ENCODE measurements at places on chromosomes 6 and 20.

DNA sequence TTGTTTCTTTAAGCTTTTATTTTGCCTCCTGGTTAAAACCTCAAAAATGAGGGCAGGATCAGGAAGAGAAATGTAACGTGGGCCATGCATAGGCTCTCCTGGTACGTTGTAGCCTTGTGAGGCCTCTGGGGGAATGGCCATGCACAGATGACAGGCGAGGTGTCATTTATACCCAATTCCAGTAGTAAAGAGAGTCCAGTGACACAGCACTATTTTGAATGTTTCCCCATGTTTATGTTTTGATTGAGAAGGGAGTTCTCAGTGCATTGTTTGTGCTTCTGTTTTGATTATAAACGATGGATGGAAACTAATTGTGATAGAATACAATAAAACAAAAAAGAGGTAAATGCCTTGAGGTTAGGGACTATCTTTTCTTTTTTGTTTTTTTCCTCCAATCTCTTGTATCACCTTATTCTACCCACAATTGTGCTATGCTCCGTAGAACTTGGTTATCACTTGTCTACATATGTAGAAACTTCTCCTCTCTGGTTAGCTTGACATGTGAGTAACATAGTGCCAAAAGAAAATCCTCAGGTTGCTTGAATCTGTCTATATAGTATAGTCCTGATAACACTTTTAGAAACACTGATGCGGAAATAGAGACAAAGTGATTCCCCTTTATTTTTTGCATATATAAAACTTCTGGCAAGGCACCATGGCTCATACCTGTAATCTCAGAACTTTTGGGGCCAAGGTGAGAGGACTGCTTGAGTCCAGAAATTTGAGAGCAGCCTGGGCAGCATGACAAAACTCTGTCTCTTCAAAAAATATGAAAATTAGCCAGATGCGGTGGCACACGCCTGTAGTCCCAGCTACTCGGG lies 6.9 kb upstream of the SMIM28 start:
- no peak for DNase-seq

GRCh38 chr20:46293084-46293483 lies 15.2 kb downstream of the CDH22 start:
- DNase-seq: no peak

GRCh38 chr6:20411953-20412681 lies 10.4 kb downstream of the E2F3 start:
- DNase-seq: no peak

DNA sequence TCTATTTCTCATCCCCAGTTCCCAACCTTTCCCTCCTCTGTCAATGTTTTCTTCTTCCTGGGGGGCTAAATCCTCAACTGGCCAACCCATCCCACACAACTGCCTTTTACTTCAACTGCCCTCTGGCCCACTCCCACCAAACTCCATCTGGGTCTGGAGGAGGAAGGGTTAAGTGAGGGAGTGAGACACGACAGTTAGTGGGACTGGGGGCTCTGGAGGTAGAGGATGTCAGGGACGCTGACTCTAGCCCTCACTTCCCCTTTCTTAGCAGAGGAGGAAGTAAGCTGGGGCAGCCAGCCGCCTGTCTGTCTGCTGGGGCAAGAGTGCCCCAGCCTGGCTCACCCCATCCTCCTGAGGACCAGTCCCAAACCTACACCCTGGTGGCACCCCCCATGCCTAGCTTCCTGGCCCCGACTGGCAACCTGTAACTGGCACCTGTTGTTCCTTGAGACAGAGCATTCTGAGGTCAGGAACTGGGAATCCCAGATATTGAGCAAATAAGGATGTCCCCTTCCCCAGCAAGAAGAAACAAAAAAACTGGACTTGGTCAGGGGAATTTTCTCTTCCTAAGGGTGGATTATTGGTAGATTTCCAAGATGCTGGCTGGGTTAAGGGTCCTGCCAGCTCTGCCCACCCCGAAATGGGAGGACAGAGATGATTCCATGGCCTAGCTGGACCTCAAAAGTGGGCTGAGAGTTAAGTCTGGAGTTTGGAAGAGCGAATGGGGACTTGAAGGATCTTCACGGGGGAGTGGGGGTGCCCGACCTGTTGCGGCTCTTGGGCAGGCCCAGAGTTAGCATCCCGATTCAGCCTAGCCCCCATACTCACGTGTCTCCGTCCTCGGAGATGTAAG lies 971 bp downstream of the NFKBIE start:
- peak; percentile 44 for DNase-seq

DNA sequence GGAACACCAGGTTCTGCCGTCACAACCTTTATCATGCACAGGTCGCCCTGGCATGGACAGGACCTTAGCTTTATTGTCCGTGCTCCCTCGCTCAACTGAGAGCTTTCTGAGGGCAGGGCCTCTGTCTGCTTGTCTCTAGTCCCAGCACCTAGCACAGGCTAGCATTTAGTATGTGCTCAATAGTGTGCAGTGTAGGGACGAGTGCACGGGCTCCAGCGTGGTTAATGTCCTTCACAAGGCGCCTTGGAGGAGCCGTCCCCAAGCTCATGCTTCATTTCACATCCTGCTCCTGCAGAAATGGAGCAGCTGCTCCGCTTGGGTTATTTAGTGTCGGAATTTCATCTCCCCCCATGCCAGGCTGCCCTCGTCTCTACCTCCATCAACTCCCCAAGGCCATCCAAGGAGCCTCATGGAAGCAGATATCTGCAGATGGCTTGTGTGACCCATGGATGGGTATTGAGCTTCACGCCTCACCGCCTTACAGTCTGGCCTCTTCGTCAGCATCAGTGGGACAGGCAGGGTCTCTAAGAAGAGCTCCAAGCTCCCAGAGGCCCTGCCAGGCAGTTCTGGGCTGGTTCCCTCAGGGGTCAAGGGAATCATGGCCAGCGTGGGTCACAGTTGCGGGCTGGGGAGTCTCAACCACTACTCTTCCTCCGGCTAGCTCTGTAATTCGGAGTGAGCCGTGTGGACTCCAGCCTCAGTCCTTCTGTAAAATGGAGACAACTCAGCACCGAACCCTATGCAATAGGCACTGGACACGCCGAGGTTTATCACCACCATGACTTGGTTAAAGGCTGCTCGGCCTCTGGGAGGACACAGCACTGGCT lies 60.8 kb upstream of the APCDD1L start:
- DNase-seq: no peak

- DNase-seq: peak; percentile 81
Measured at GRCh38 chr20:46255440-46256104, 52.7 kb downstream of the CDH22 start.

DNA sequence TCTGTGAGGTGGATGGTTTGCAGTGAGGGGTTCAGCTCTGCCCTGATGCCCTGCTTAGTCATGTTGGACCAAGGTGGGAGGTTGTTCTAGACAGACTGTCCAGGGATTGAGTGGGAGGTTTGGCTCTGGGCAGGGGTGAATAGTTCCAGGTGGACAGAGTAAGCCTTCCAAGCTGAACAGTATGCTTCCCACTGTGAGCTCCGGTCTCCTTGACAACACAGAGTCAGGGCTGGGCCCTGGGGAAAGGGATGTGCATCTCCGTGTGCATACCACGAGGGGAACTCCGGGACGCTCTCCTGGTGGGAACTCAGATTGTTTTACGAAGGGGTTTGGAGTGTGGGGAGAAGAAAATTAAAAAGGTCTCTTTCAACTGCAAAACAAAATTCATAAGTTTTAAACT lies 174.7 kb downstream of the DHX35 start:
- no peak for DNase-seq

GRCh38 chr6:54299542-54300269 lies 8.5 kb upstream of the TINAG start:
- DNase-seq: no peak

GRCh38 chr6:81751388-81752083 lies 945 bp downstream of the TENT5A start:
- DNase-seq: peak; percentile 82

GRCh38 chr6:167733740-167734661 lies 92.7 kb upstream of the AFDN start:
- no peak for DNase-seq

DNA sequence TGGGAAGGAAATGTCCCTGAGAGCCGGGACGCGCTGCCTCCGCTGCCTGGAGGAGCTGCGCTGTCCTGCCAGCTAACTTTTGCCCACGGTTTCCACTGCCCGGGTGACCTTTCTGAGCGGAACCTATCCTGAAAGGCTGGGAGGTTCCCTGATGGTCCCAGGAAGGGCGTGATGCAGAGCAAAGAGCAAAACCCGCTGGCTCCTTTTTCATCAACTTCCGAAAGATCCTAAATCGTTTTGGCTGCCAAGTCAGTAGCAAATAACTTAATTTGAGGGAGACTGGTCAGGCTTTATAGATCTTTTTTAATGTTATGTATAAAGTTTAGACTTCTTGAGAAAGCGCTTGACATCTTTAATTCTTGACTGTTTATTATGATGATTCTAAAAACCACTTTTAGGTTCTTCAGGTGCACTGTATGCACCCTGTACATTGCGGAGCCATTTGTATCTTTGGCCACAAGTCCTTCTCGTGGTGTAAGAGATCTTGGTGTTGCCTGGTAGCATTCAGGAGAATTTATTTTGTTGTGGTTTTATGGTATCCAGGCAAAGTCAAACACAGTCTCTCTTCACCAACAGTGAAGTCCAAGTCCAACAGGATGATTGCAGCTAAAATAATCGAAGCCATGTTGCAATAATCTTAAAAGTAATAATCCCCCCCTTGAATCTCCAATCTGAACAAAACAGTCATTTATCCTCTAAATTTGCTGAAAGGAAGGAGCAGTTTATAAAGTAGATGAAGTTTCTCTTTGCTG lies at the start of gene SYNE1:
Gene SYNE1, minus strand, starts transcription at position 67 of the 752 bp plus-strand sequence. CDS start 9,031 bp downstream, outside the sequence.
- DNase-seq: no peak

DNA sequence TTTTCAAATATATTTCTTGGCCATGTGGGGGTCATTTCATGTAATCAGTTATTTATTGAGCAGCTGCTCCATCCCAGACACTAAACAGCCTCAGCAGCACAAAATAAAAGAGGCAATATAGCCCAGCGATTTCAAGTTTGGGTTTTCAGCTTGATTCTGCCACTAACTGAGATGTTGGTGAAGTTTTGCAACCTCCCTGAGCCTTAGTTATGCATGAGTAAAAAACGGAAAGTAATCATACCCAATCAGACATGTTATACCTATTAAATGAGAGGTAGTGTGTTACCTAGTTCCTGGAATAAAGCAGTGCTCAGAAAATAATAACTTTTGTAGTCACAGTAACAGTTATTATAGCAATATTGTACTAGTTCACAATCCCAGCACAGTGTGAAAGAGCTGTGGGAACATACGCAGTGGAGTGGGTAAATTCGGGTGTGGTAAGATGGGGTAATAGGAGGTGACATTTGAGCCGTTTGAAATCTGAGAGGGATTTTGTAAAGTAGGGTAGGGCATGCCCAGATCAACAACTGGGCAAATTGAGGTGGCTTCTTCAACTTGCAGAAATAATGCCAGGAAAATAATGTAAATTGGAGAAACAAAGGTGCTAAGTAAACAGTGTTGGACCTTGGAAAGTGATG lies 1.5 kb downstream of the SLC9A8 start:
- no peak for DNase-seq

DNA sequence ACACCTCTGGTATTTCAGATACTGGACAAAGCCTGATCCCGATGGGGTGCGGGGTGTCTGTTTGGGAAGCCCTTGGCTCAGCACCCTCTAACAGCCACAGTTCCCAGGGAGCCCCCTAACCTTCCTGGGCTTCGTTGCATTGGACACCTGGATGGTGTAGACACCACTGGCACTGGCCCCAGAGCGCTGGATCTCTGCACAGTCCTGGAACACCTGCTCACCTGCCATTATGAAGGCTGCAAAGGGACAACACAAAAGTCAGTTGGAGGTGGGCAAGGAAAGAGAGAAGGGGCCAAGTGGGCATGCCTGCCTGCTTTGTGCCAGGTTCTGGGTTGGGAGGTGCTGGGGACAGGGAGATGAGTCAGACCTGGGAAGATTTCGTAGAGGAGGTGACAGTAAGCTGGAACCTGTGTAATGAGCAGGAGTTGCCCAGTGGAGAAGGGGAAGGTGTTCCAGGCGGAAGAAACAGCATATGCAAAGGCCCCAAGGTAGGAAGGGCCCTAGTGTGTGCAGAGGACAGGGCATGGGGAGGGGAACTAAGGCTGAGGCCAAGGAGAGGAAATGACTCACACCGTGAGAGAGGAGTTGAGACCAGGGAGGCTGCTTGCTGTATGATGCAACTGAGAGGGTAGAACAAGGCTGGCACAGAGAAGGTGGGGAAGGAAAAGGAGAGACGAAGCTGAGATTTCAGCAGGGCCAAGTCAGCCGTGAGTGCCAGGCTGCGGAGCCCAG lies 34.9 kb downstream of the ANGPT4 start:
- no peak for DNase-seq

- no peak for DNase-seq
Measured at GRCh38 chr20:53608071-53608455, 14.4 kb upstream of the ZNF217 start.

- no peak for DNase-seq
Measured at GRCh38 chr6:30790724-30791383, 46.5 kb upstream of the IER3 start.

All from small intestine (tissue), 16 donors.